Activated naive CD8-positive, alpha-beta T cell treated with anti-CD3 and anti-CD28 coated beads for 36 hours (primary cell): ENCODE measurements at places on chromosomes 13 and 19. TPM values are rescaled to one million over a fixed set of nuclear protein-coding genes. Genes with fewer than 3 reads are reported as not detected.
A peak's percentile ranks its signal among the peaks of the same experiment; 100 is the strongest.

DNA sequence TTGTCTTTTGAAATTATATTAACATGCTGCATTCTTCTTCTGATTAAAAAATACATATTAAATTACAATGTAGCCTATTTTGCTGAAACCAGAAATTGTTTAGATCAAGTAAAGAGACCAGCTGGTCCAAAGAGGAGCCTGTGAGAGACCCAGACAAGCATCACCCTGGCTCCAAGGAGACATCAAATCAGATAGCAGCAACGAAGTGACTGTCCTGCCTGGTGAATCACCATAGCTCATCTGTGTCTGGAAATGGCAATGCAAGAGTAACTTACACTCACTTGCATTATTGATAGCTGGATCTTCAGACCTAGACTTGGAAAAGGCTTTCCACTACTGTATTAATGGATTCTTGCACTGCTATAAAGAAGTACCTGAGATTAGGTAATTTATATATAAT lies 169.1 kb downstream of the KCTD12 start:
- DNase-seq, result no peak

GRCh38 chr19:32544917-32545316 lies 36.1 kb upstream of the PDCD5 start:
- DNase-seq, result no peak

DNA sequence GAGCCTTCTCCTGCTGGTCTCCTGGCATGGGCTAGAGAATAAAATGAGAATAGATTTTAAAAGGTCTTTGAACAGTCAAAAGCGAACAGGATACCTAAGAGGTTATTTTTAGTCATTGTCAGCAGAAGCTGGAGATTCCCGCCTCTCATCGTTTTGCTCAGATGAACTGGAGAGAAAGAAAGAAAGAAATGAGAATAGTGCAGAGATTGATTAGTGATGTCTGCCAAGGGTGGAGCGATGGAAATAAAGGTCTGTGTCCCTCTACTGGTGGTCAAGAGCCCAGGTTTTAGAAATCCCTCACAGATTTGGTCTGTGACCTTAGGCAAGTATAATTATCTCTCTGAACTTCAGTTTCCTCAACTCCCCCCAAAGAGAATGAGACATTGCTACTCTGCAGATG lies 5.3 kb downstream of the NCAN start:
- no peak for DNase-seq

- no peak for DNase-seq
These were observed 711 bp upstream of the MIPEP start for GRCh38 chr13:23889615-23890607.

DNA sequence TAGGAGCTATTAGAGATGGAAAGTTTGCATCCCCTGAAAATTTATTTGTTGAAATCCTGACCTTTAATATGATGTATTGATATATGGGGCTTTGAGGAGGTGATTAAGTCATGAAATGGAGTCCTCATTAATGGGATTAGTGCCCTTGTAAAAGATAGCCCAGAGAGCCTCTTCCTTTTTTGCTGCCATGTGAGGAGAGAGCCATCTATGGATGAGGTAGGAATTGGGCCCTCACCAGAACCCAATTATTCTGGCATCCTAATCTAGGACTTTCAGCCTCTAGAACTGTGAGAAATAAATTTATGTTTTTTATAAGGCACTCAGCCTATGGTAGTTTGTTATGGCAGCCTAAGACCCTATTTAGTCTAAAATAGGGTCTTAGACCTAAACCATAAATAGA lies 250.2 kb upstream of the SLITRK1 start:
- no peak for DNase-seq

GRCh38 chr13:77544355-77544754 lies 8.8 kb downstream of the SCEL start:
- no peak for DNase-seq

- no peak for DNase-seq
These were observed 2.1 kb upstream of the ATP12A start for GRCh38 chr13:24678151-24678550.

DNA sequence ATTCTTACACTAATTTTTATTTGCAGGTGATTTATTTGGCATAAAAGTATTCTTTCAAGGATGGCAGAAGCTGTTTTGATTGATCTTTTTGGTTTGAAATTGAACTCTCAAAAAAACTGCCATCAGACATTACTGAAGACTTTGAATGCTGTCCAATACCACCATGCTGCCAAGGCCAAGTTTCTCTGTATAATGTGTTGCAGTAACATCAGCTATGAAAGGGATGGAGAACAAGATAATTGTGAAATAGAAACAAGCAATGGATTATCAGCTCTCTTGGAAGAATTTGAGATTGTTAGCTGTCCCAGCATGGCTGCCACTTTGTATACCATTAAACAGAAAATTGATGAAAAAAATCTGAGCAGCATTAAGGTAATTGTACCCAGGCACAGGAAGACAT lies 1.2 kb downstream of the LACC1 start:
- no peak for DNase-seq

- peak; percentile 30 for DNase-seq
These were observed 13.2 kb downstream of the GADD45B start for GRCh38 chr19:2488942-2489731.

DNA sequence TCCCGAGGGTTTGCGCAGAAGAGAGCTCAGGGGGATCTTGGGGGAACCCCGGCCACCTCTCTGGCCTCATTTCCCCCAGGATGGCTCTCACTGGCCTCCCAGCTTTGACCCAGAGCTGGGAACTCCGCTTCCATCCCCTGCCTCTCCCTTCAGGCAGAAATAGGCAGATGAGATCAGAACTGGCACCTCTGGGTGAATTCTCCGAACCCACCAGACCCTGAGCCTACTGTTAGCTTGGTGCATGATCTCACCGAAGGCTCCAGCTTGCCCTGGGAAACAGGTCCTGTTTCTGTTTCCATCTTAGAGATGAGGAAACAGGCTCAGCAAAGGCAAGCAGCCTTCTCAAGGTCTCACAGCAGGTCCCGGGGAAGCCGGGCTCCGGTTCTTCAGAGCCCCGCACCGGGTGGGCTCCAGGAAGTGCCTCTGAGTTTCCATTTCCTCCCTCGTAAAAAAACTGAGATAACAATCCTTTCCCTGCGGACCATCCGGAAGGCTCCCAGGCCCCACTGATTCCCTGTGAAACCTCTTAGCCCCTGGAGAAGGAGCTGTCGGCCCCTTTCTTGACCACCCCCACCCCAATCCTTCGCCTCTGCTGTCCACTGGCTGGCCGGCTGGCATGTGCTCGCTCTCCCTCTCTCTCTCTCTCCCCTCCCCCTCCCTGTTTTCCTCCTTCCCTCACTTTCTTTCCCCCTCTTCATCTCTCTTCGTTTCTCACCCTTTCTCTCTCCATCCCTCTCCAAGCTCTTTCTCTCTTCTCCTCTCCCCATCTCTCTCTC lies 2.1 kb downstream of the NECTIN2 start:
- DNase-seq, result no peak

GRCh38 chr13:56700324-56700723 lies 440.4 kb upstream of the PRR20A start:
- no peak for DNase-seq

GRCh38 chr19:17305216-17305516 lies 506 bp upstream of the MRPL34 start:
- no peak for DNase-seq

DNA sequence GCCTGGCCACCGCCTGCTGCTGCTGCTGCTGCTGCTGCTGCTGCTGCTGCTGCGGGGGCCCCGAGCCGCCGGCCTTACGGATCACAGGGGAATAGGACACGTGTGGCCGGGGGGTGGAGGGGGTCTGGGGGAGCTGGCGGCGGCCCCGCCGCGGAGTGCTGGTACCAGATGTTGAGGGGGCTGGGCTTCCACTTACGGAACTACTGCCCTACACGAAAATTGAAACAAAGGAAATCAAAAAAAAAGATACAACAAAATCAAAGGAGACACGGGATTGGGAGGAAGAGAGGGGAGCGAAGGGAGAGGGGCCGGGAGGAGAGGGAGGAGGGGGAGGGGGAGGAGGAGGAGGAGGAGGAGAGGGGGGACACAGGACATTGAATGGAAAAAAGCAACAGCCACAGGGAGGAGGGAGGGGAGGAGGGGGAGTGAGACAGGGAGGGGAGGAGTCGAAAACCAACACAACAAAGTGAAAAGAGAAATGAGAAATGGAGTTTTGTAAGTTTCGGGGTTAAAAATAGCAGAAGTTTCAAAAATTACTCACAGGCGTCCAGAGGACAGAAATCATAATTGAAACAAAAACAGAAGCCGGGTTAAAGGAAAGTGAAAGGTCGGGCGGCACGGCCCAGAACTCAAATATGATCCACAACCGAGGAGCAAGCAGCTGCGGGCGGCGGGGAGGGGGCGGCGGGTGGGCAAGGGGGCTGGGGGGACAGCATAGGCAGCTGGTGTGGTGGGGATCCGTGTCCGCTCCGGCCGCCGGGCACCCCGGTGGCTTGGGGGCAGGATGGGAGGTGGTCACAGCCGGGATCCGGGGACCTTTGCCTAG lies 57.8 kb downstream of the IER2 start:
- peak; percentile 66 for DNase-seq

GRCh38 chr19:4969292-4969771 lies 419 bp downstream of the KDM4B start:
- no peak for DNase-seq

- DNase-seq, result no peak
These were observed 2.9 kb upstream of the GPR18 start for GRCh38 chr13:99261059-99261458.

GRCh38 chr13:26656919-26657318 lies 99.4 kb downstream of the WASF3 start:
- no peak for DNase-seq

Gene ZNF296
- 6.3 TPM for total RNA-seq

Gene TINCR
- 0.34 TPM for total RNA-seq

Gene GPR32
- total RNA-seq, result not detected

Gene ARHGAP45
- total RNA-seq, result 113 TPM

Gene CRX
- total RNA-seq, result not detected

Gene NCCRP1
- total RNA-seq, result not detected

Gene C1QTNF9
- total RNA-seq, result not detected
